ENCODE measurements at places on chromosomes 7 and 10. TPM values are rescaled to one million over a fixed set of nuclear protein-coding genes. Genes with fewer than 3 reads are reported as not detected.

CALHM3 gene
- not detected for total RNA-seq

MET gene
- total RNA-seq: 16.8 TPM

- DNase-seq: no peak
Observed at GRCh38 chr10:43287056-43288007, 20.5 kb upstream of the RASGEF1A start.

DNA sequence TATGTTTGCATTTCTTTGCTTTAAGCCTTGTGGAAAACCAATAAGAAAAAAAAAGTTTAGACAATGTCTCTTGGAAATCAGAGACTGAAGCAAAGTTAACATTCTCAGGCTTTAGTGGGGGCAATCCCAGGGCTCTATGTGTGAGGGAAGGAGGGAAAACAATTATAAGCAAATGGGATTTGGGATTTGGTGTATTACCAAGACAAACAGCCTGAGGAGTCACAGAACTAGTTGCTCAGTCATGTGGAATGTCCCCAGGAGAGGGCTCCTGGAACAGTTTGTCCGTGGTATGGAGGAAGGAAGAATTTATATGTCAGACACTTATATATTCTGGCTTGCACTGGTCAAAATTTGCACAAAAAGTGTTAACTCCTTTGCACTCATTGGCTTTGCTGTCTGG is 562.9 kb upstream of the TPK1 start:
- no peak for DNase-seq

PDZD7 gene
- 0.16 TPM for total RNA-seq

DNA sequence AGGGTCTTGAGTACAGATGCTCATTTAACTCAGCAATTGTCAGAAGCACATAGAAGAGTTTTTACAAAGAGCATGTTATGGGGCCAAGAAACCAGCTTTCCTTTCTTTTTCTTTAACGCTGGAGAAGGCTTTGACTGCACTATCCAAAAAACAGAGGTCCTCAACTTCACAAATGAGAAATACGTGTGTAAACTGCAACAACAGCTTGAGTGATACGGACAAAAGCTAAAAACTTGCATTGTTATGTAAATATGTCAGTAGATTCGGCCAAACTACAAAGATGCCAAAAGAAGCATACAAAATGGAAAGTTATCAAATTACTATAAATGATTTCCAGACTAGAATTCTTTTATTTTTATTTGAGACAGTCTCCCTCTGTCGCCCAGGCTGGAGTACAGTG is 62.4 kb upstream of the C10orf90 start:
- no peak for DNase-seq

DNA sequence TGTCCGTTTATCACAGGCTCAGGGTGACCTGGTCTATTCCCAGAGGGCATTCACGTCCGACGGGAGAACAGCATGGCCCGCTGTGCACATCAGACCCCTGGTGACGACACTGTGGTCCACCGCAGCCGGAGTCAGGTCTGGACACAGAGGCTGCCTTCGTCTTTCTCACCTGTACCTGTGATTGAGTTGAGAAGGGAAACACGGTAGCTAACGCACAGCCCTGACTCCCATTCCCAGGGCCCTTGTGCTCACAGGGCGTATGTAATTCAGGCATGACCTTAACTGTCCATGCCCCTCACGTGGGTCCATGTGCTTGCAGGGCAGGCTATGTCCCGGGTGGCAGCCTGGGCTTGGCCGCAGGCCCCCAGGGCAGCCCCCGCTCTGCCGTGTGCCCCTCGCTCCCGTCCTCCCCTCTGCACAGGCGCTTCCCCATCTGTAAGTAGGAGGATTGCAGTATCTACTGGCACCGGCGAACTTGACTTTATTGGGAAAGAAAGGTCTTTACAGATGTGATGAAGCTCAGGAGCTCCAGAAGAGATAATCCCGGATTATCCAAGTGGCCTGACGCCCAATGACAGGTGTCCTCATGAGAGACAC is 221.3 kb upstream of the TCERG1L start:
- DNase-seq: no peak

- no peak for DNase-seq
Observed at GRCh38 chr10:3548076-3548475, 236.9 kb downstream of the KLF6 start.

GDF2 gene
- not detected for total RNA-seq

- DNase-seq: no peak
Observed at GRCh38 chr10:49270565-49270964, 28.4 kb upstream of the C10orf71 start.

GRCh38 chr7:36966636-36967035 is 242.3 kb upstream of the AOAH start:
- no peak for DNase-seq

GRCh38 chr7:36131499-36131898 is 21.6 kb upstream of the EEPD1 start:
- DNase-seq: no peak

FKBP6 gene
- total RNA-seq: not detected

ODAD2 gene
- total RNA-seq: 2.5 TPM

DNA sequence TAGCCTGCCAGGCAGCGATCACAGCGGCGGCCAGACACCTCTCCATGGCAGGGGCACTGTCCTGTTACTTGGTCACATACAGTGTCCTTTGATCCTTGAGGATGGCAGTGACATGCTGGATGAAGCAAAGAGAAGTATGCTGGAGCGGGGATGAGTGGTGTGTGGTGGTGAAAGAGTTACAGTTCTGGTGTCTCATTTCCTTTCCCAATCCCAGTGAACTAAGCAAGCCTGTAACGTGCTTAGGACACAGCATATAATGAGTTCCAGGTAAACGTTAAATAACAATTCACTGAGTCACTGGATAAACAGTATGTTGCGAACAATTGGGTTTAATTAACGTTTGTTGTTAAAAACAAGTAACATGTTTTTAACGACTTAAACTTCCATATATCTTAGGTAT is 63.5 kb upstream of the LAMB1 start:
- DNase-seq: no peak

OR6V1 gene
- total RNA-seq: not detected

GRCh38 chr10:70330671-70331070 is 46.9 kb upstream of the NPFFR1 start:
- DNase-seq: peak; percentile 45

METTL27 gene
- 2.9 TPM for total RNA-seq

DNA sequence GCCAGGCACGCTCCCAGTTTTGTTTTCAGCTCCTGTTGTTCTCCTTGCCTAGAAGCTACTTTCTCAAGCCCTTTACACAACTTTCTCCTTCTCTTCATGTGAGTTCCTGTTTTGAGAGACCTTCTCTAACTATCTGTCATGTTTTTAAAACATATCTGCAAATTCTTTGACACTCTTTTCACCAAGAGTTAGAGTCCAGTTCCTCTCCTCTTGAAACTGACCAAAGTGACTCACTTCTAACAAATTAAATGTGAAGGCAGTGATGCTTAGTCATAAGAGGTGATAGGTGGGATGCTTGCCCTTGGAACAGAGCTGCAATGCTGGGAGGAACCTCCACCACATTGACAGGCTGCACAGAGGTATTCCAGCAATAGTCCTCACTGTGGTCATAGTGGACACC is 25.3 kb downstream of the ZSCAN25 start:
- no peak for DNase-seq

DNA sequence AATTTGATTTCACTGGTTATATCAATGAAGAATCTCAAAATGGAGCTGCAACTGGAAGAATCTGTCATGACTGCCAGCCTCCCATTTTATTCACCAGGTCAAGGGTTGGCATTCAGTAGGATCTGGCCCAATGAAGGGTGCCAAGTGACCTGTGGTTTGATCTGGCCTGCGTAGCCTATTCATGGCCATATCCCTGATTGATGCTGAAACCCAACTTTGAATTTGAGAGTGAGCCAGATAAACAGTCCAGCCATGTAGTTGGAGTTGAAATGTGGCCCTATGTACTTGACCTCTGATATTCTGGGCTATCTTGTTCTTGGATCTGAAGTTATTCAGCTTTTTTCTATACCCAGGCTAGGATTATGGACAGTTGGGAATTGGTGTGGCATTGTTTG is 1.5 kb downstream of the MKLN1 start:
- DNase-seq: no peak

GRCh38 chr7:108234971-108235450 is 104.8 kb upstream of the LAMB4 start:
- no peak for DNase-seq

RSPH10B2 gene
- 0.36 TPM for total RNA-seq

HYAL4 gene
- total RNA-seq: not detected

DNA sequence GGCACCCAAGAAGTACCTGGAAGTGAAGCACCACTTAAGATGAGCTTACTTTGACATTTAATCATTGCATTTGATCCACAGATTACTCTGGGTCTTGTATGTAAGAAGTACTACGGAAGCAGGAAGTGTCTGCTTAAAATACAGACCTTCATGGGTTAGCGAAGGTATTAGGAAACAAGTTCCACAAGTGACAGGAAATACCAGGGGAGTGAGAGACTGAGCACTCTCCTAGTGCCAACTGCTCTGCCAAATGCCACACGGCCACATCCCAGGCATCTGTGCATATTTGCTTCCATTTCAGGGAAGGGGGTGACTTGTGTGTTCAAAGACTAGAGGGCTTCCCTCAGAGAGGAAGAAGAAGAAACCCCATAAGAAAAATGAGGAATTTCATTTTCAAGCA is 57.2 kb upstream of the ANK3 start:
- DNase-seq: no peak

DNA sequence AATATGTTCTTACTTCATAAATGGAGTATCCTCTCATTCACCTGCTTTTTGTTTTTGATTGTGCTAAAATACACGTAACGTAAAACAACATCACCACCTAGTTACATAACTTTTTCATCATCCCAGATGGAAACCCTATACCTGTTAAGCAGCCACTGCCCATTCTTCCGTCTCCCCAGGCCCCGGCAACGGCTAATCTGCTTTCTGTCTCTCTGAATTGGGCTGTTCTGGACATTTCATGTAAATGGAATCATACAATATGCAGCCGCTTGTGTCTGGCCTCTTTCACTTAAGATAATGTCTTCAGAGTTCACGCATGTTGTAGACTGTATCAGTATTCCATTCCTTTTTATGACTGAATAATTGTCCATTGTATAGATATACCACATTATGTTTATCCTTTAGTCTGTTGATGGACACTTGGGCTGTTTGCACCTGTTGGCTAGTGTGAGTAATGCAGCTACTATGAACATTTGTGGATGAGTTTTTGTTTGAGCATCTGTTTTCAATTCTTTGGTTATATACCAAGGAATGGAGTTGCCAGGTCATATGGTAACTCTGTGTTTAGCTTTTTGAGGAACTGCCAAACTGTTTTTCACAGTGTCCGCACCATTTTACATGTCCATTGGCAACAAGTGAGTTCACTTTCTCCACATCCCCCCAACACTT is 14.1 kb upstream of the SUN1 start:
- DNase-seq: peak; percentile 9

DNA sequence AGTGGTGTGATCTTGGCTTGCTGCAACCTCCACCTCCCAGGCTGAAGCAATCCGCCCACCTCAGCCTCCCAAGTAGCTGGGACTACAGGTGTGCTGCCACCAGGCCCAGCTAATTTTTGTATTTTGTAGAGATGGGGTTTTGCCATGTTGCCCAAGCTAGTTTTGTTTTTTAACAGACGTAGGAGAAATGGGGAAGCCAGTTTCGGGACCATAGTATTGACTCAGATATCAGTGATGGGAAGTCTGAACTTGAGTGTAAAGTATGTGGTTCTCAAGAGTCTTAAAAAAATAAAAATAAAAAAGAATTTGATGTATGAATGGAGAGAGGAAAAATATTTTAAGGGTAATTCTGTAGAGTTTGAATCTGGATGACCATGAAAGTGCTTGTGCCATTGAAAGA is 34.2 kb downstream of the SP4 start:
- DNase-seq: no peak

DNA sequence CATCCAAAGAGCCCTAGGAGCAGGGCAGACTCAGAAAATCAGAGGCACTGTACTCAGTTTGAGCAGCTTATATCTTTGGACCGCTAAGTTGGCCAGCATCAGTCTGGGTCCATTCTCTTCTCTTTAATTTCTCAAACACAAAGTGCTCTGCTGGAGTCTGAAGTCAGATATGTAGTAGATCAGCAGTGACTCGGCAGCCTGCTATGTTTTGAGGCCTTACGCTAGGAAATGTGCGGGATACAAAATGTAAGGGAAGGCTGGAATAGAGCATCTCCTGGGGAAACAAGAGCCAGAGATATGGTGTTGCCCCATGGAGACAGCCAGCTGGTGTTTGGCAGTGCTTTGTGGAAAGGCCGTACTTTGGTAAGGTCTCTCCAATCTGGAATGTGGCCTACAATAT is 60.6 kb upstream of the VKORC1L1 start:
- DNase-seq: no peak

GRCh38 chr7:64555046-64555445 is 7.8 kb downstream of the ZNF680 start:
- DNase-seq: no peak

CYP3A4 gene
- not detected for total RNA-seq

GRCh38 chr10:60801522-60801921 is 23.2 kb downstream of the CDK1 start:
- DNase-seq: no peak

- no peak for DNase-seq
Observed at GRCh38 chr7:132244903-132245480, 331.3 kb downstream of the PLXNA4 start.

ANKRD1 gene
- total RNA-seq: not detected

LRMDA gene
- total RNA-seq: 22.2 TPM

TFPI2 gene
- 5.0 TPM for total RNA-seq

GRCh38 chr7:152341039-152341913 is 94.5 kb downstream of the KMT2C start:
- no peak for DNase-seq

DNA sequence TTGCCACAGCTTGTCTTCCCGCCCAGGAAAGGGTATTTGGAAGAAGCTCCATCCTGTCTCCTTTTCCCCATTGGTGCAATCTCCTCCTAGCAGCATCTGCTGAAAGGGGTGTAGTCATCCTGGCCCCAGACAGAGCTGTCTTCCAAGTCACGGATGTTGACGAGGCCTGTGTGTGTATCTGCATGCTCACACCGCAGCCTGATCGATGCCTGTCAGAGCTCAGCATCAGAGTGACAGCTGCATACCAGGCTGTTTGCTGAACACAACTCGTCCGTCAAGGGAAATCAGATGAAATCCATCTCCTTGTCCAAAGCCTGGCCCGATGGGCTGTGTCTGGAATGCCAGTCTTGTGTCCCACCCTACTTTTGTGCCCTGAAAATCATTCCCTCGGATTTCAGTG is 21.2 kb upstream of the LRRC4 start:
- DNase-seq: no peak

- DNase-seq: no peak
Observed at GRCh38 chr7:37045681-37046179, 321.4 kb upstream of the AOAH start.

DNA sequence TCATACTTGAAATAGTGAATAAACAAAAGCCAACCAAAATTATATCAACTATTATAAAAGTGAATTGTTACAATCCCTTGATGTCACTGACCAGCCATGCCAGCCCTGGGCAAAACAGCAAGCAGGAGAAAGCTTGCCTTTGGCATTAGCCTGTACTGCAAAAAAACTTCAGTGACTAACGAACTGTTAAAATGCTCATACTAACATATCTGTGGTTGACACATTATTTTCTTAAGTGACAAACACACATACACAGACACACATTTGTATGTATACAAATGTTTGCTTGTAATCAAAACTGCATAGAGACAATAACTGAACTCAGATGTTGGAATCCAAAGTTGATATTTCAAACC is 29.5 kb downstream of the CHCHD3 start:
- DNase-seq: no peak

Data from sigmoid colon (tissue), 7 donors.